ENCODE measurements at places on chromosomes 1 and 21.

DNA sequence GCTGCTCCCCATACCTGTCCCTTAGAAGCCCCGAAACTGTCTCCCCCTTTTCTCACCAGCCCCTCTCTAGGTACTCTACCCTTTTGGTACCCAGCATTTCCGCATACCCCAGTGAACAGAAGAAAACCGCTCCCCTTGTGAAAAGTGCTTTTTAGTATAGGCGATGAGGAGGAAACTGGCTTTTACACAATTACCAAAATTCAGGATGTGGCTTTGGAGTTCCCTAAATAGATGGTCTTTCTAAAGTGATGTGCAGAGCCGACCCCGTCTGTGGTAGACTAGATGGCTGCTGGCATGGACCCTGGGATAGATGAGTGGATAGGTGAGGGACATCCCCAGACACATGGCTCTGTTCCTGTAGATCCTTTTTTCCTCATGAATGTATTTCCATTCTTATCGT, 2.6 kb upstream of the PER3 start:
- no peak for DNase-seq

GRCh38 chr1:156491151-156491949, 9.2 kb downstream of the MEF2D start:
- no peak for DNase-seq

GRCh38 chr1:217009376-217009775, 286.1 kb upstream of the ESRRG start:
- no peak for DNase-seq

DNA sequence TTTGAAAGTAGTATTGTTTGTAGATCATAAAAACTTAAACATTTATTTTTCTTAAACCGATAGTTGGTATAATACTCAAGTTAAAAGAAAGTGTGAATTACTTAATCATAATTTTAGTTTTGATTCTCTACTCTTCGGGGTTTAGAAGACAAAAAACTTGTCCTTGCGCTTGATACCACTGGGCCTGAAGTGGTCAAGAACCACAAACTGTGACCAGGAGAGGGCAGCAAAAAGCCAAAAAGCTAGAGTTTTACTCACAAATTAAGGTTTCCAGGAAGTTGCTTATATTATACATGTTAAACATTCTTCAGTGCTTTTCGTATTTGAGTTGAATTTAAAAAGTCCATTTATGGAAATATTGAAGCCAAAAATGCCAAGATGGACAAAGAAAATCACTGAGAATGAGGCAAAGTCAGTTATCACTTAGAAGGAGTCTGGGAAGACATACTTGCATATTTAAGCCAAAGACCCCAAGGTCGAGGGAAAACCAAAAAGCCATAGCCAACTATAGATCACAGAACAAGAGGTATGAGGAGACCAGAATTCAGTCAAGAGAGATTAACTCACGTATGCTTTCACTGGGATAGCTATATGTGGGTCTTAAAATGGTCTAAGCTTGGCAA, 34.2 kb downstream of the EFCAB7 start:
- DNase-seq: no peak

GRCh38 chr1:87450615-87451209, 122.0 kb downstream of the LMO4 start:
- peak; percentile 38 for DNase-seq

- no peak for DNase-seq
These were observed 24.9 kb upstream of the SARS1 start for GRCh38 chr1:109188781-109189180.

DNA sequence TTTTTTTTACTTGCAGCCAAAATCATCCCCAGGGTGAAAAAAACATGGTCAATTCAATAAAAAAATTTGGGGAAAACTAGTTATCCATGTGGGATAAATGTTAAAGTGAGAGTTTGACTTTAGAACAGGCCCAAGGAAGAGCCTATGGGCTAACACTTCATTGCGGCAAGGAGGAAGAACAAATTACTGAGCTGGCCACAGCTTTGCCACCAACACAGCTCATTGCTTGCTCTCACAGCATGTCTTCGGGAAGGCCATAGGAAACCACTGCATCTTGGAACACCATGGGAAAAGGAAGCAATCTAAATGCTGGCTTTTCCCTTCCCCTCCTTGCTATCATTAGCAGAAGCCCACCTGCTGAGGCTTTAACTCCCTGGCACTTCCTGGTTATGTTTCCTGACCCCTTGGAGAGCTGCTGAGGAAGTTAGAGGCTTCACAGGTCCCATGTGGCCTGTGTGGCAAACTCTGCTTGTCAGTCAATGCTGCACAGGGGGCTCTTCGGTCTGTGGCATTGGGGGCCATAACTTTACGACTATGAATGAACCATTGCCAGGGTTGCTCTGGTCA, 86.0 kb downstream of the SLC25A24 start:
- no peak for DNase-seq

GRCh38 chr1:212471891-212472675, 39.4 kb downstream of the NENF start:
- no peak for DNase-seq

DNA sequence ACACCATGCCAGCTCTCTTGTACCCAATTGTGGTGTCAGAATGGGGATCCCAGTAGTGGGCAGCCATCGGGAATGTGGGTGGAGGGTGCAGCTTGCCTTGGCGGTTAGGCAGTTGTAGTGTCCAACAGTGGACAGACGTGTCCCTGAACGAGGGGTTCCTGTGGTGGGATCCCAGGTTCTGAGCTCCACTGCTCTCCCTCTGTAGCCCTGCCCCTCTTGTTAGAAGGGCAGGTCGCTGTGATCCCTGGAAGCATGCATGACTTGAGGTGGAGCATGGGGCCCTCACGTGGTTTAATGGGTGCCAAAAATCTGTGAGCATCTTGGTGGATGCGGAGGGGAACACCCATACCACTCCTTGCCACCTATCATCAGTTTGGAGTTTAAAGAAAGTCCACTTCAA, 4.3 kb downstream of the GALNT2 start:
- no peak for DNase-seq
